ENCODE measurements at places on chromosomes 12 and 14.

DNA sequence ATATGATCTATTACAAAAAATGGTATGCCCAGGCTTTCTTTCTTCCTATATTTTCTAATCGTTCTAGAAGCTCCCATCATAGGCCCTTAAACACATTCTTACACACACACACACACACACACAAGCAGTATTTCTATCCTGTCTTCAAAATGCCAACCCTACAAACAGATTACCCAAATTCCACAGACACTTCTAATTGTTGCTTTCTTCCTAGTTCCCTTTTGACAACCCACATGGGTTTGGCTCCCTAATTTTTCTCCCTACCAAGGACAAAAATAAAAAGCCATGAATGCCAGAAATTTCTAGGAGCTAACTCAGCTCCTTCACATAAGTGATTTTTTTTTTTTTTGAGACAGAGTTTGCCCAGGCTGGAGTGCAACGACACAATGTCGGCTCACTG is 60.3 kb upstream of the NTF3 start:
- DNase-seq: no peak

- no peak for DNase-seq
Observed at GRCh38 chr14:87251011-87251410, 742.0 kb downstream of the GALC start.

DNA sequence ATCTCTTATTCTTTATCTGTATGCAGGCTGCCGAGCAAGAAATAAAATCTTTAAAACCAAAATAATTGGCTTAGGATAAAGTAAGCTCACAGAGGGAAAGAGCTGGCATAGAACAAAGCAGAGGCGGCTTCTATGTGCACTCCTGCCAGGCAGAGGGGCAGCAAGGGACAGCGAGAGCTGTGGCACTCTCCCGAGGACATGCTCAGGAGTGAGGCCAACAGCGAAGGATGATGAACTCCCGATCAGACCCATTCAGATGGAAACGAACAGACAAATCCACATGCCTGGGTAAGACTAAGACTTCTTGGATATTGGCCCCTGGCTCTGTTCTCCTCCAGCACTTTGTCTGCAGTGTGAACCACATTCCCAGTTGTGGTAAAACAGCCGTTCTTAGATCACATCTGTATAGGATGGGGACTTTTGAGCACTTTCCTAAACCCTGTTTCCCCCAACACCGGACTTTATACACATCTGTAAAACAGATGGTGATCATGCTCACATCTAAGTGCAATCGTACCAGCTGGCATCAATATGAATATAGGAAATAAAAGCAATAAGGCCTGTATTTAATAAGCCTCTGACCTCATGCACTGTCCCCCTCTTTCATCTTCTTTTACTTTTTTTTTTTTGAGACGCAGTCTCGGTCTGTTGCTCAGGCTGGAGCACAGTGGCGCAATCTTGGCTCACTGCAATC is 134.1 kb downstream of the PPM1H start:
- no peak for DNase-seq

- DNase-seq: no peak
Observed at GRCh38 chr14:69953266-69953915, 74.2 kb downstream of the SMOC1 start.

- DNase-seq: no peak
Observed at GRCh38 chr12:25723336-25723735, 170.3 kb upstream of the LMNTD1 start.

- DNase-seq: no peak
Observed at GRCh38 chr14:61925043-61925442, 162.8 kb downstream of the SNAPC1 start.

GRCh38 chr14:51895375-51895774 is 35.0 kb downstream of the GNG2 start:
- no peak for DNase-seq

Measured in NCI-H2107 (cell line).